CD14-positive monocyte (primary cell): ENCODE measurements at places on chromosomes 1 and 21.

DNA sequence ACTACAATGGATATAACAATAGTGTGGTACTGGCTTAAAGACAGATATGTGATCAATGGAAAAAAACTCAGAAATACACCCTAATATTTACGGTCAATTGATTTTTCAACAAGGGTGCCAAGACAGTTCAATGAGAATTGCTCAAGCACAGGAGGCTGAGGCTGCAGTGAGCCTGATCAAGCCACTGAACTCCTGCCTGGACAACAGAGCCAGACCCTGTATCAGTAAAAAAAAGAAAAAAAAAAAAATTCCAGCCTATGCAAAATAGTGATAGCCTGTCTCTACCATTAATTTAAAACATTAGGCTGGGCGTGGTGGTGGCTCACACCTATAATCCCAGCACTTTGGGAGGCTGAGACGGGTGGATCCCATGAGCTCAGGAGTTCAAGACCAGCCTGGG, 70.0 kb downstream of the SLC27A3 start:
- DNase-seq, result no peak

- DNase-seq, result no peak
Measured at GRCh38 chr1:51044834-51045233, 57.2 kb upstream of the C1orf185 start.

DNA sequence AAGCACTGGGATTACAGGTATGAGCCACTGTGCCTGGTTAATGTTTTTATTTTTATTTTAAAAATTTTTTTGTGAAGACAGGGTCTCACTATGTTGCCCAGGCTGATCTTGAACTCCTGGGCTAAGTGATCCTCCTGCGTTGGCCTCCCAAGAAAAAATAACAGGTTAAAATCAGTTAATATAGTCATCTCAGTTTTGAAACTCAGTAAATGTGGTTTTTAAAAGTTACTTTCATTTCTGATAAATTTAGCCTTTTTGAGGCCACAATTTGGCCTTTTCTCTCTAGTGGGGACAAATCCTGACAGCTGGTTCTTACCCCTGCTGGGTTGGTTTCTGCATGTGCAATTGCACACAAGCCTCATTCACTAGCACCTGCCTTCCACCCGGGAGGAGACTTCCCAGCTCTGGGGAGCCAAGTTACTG, 13.3 kb downstream of the PMF1 start:
- no peak for DNase-seq

GRCh38 chr1:93344484-93344883, 1.2 kb upstream of the DR1 start:
- no peak for DNase-seq

DNA sequence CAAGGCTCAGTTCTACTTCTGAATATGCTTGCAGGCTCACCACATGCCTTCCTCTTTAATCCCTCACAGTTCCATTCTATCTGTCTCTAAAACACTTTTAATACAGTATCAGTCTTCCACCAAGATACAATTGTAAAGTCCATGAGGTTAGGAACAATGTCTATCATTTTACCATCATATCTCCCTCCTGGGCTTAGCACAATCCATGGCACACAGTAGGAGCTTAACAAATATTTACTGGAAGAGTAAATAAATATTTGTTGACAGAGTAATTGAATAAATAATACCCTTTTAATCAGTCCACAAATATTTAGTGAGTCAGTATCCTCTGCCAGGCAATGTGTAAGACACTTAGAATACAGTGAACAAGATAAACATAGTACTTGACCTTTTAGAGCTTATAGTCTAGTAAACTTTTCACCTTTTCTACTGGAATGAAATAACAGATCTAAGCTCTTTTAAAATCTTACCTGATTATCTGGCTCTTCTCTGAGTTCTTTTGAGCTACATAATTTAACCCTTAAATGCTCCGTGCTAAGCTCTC, 12.7 kb upstream of the GADD45A start:
- DNase-seq, result no peak

DNA sequence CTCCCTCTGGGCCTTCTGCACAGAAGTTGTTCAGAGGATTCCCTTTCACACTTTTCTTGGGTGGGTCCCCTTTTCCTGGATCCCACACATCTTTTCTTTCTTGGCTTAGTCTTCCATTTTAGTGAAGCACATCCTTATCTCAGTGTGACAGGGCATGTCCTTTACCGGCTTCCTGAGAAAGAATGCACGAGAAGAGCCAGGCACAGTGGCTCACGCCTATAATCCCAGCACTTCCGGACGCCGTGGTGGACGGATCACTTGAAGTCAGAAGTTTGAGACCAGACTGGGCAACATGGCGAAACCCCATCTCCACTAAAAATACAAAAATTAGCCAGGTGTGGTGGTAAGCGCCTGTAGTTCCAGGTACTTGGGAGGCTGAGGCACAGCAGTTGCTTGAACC, 22.1 kb upstream of the PSMB2 start:
- no peak for DNase-seq

DNA sequence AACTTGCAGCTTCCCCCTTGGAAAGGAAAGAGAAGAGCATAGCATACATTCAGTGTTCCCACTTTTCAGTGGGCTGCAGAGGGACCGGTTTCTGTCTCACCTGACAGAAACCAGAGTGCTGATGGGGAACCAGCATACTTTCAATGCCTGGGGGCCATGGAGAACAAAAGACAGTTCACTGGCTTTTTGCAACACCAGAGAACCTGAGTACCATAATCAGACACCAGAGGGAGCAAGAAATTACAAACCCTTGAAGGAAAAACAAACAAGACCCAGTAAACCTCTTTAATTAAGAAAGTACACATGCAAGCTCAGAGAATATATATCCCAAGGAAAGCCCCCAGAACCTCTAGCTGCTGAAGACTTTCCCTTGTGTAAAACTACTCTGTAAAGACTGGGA, 51.1 kb downstream of the CSMD2 start:
- no peak for DNase-seq

DNA sequence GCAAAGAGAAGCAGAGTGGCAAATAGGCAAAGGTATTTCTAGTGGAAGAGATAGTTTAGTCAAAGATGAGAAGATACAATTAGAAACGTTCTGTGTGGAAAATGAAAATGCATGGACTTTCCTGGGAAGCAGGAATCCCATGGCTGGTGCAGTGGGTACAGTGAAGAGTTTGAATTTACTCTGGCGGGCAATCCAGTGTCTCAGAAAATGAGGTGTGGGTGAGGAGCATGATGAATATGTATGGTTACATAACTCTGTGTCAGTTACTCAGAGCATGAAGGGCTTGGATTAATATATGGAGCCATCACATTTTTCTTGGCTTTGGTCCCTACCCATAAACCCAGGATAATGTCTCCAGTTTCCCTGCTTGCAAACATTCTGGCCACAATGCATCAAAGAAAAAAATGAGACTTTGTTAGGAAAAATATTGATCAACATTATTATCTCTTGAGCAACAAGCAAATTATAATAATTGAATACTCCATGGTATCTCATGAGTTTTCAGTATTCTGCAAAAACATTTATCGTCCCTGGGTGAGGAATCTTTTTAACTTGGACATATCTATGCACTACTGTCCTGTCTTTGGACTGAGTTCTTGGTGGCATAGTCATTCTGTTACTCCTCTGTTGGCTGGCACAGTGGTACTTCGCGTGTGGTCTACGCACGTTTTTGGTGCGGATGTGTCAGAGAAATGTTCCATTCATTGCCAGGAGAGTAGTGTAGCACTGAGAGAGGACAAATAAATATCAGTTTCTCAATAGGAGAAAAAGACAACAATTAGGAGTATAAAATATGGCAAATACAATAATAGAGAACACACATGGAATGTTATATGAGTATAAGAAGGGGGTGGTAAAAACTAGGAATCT, 173.7 kb upstream of the C1orf105 start:
- DNase-seq, result no peak

DNA sequence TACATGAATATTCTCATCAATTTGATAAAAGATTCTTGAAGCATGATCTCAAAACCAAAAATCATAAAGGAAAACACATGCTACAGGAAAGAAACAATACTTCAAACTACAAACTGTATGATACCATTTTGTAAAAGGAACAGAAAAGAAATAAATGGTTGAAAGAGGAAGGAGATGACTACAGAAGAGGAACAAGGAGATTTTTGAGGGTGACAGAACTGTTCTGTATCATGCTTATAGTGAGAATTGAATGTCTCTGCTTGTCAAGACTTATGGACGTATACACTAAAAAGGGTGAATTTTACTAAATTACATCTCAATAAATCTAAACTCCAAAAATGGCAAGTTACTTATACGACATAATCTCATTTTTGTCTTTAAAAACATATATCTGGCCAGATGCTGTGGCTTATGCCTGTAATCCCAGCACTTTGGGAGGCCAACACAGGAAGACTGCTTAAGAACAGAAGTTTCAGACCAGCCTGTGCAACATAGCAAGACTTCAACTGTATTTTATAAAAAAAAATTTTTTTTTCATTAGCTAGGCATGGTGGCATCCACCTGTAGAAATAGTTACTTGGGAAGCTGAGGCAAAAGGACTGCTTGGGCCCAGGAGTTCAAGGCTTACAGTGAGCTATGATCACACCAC, 125.4 kb downstream of the EIF4G3 start:
- DNase-seq, result peak; percentile 34

- no peak for DNase-seq
Measured at GRCh38 chr1:205122489-205122882, 708 bp upstream of the RBBP5 start.

GRCh38 chr1:22916471-22916820, 56.2 kb downstream of the LACTBL1 start:
- no peak for DNase-seq

DNA sequence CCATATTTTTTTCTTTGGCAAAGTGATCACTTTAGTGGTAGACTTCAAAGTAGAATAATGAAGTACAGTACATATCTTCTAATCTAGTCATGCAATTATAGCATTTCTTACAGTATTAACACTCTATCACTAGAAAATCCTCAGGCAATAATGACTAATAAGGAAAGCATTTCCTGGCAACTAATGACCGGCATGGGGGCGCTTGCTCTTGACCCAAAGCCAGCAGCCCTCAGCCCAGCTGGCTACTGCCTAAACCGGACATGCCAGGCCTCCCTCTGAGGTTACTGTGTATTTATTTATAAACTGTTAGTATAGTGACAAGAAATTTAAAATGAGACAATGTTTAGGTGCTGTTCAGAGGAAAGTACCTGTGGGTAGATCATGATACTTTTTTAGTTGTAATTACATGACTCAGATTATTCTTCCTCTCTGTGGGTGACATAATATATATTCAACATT, 633.8 kb downstream of the PTPRC start:
- DNase-seq, result no peak

GRCh38 chr21:10627316-10627863, 106.0 kb downstream of the TPTE start:
- DNase-seq, result no peak

GRCh38 chr1:203040513-203041275, 14.4 kb downstream of the PPFIA4 start:
- DNase-seq, result no peak
